ENCODE measurements at places on chromosomes 2 and 18. TPM values are rescaled to one million over a fixed set of nuclear protein-coding genes. Genes with fewer than 3 reads are reported as not detected.

DNA sequence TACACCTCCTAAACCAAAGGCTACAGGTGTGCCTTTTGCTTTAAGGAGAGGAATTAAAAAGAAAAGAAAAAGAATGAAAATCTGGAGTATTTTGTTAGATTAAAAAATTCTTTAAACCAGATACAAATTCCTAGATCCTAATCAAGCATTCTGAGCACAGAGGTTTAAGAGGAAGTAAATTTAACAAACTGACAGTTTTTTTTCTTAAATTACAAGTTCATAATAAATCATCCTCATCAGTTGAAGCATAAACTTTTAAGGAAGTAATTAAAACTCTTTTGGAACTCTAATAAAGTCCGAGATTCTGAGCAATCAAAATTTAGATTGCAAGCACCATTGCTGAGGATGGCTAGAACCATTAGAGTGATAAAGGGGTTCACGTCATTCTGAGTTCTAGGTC is 75.1 kb downstream of the POLE4 start:
- ATAC-seq = no peak

GRCh38 chr2:232147440-232148077 is 186.0 kb downstream of the DIS3L2 start:
- no peak for ATAC-seq

DNA sequence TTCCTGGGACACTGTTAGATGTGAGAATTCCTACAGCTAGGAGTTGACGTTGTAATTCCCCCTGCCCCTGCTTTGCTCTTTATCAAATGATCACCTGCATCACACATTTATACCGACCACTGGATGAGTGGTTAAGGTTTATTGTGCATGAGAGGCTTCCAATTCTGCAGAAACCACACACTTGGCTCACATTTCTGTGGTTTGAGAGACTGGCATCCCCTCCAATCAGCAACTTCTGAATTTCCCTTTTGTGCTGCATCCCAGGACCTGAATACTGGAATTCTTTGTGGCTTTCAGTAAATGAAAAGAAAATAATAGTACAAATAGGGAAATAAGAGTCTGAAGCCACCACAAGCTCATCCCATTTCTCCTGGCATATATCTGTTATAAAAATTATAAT is 628.7 kb upstream of the PIK3C3 start:
- no peak for ATAC-seq

DNA sequence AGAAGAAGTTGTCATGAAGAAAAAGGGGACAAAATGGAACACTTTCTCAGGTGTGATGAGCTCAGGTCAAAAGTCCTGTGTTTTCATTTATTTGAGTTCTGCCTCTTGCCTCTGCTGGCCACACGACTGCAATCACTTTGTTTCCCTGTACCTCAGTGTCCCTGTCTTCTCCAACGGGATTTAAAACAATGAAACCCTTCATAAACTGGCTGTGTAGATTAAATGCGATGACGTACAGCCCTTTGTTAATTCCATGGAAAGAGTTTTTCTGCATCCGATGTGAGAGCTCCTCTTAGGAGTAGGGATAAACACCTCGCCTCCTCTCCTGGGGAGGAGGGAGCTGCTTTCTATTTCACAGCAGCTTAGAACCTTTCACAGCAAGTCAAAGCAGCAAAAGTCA is 51.5 kb upstream of the CNGA3 start:
- ATAC-seq = no peak

- peak; percentile 52 for ATAC-seq
Observed at GRCh38 chr2:170409164-170409535, 231.2 kb downstream of the MYO3B start.

DNA sequence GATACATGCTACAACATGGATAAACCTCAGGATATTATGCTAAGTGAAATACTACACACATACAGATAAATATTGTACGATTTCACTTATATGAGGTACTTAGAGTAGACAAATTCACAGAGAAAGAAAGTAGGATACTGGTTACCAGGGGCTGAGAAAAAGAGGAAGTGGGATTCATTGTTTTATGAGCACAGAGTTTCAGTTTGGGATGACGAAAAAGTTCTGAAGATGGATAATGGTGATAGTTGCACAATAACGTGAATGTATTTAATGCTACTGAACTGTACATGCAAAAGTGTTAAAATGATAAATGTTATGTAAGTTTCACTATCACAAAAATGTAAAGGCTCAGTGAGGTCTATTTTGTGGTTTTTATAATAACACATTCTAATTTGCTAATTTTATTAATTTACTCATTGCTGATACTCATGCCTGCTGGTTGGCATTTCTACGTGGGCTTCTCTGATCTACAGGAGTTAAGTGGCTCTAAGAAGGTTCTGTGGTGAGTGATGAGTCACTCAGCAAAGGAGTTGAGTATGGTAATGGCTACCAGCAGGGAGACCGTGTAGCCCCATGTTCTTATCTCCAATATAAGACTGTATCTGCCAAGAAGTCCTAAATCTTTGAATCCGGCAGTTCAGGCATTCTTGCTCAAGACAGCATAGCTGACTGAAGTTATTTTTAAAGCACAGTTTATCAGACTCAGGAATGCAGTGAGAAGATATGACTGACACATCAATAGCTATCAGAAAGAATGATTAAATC is 41.1 kb downstream of the UPP2 start:
- no peak for ATAC-seq

DNA sequence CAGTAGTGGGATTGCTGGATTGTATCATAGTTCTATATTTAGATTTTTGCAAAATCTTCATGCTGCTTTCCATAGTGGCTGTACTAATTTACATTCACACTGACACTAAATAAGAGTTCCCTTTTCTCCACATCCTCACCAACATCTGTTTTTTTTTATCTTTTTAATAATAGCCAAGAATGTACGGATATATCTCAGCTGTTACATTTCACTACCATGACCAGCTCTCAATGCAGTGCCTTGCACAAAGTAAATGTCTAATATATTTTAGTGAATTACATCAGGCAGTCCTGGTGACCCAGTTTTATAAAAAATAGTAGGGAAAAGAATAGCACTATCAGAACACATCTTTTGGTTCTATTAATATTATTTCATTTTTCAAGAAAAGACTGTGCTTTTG is 161.8 kb downstream of the LNPK start:
- ATAC-seq = no peak

- ATAC-seq = no peak
Observed at GRCh38 chr2:100272841-100273329, 49.4 kb downstream of the LONRF2 start.

DNA sequence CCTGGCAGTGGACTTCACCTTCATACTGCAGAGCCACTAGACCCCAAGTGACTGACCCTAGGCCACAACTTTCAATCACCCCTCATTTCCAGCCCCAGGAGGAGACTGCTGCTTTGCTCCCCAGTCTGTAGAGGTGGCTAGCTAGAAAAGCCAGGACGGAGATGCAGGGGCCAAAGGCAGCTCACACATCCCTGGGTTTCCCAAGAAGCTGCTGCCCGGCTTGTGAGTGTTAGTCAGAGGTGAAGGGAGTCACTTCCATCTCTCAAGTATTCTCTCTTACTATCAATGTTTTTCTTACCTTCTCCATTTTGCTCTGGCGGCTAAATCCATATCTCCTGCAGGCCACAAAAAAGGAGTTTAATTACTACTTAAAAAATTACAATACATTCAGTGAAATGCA is 36.2 kb downstream of the CCDC93 start:
- ATAC-seq = no peak

- ATAC-seq = no peak
Observed at GRCh38 chr2:58709274-58709673, 468.1 kb upstream of the FANCL start.

DNA sequence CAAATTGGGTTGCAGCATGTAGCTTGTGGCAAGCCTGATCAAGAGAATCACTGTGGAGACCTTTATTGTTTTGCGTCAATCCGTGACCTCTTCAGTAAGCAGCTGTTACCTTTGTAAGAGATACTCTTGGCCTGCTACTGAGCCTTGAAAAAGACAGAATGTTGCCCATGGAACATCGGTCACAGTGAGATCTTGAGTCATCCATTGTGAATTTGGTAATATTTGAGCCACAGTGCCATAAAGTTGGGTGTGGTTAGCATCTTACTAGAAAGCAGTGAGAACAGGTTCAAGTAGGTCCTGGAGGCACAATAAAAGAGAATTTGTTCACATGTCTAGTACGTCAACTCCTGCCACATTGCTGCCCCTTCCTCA is 12.7 kb upstream of the EFR3B start:
- peak; percentile 70 for ATAC-seq

DNA sequence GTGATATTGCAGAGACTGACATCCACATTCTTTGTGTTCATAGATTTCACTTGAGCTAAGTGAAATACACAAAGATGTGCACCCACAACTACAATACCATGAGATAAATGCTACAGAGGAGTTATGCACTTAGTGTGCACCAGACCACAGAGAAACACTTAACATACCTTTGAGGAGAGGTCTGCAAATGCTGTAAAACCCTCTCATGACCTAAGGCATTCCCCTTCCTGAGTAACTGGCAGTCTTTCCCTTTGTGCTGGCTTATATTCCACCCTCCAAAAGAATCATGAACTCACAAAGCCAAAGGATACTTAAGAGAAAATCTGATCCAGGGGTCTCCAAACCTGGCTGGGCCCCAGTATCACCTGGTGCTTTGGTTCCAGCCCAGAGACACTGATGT is 16.2 kb downstream of the NXPH2 start:
- ATAC-seq = no peak

DNA sequence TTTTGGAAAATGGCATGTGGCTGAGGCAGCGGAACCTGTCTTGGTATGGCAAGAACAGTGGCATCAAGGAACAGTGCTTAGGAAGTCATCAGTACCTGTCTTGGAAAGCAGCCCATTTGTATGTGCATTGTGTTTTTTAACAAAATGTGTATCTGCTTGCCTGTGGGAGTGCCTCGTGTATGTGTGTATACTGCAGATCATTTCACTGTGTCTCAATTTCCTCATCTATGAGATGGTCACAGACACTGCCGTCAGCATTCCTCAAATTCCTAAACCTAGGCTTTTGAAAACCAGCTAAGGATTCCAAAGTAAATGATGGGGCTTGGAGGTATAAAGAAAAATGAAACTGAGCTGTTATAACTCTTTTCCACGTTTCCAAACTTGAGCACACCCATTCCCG is 441.3 kb downstream of the RND3 start:
- peak; percentile 43 for ATAC-seq

DNA sequence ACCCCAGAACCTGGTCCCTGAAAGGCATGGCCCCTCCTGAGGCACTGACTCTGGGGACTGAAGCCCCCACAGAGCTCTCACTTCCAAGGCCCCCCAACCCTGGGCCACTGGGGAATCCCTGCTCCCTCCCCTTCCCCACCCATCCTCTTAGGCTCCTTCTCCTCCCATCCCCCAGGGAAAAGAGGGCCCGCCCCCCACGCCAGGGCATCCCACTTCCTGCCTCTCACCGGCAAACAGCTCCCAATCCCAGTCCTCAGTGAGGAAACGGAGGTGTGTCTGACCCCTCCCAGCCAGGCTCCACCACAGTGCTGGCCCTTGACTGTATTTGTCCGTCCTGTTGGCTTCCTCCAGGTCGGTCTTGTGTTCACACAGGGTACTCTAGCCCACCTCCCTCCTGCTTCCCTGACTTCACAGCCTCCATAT is 35.0 kb upstream of the PTMA start:
- peak; percentile 4 for ATAC-seq

DNA sequence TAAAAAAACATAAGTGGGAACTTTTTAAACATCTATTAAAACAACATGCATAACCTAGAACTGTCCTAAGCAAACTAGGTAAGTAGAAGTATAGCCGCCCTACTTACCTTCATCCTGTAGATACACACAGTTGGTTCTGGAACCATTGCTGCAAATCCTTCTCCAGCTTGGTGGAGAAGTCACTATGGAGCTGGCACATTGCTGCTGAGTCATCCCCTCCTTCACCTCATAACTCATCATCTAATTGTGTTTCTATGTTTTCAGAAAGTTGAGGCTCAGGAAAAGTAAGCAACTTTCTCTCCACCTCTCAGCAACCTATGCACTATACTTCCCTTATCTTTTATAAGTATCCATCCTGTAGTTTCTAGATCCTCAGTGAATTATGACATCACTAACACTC is 269.8 kb upstream of the MMADHC start:
- ATAC-seq = no peak

GRCh38 chr18:57210107-57210715 is 63.3 kb downstream of the BOD1L2 start:
- ATAC-seq = peak; percentile 80

DNA sequence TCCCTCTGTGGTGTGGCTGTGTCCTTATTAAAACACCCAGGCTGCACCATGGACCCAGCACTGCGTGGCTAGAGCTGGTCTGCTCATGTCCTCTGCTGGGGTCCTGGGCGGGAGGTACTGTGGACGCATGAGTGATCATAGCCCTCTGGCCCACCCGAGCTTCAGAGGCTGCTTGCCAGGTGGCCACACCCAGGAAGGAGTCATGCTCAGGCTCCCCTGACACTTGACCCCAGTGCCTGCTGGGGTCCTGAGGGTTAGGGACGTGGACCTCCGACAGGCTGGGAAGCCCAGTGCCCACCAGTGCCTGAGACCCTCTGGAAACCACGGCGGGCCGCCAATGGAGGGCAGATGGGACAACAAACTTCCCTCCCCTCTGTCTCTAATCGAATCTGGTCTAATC is 66.3 kb upstream of the HS6ST1 start:
- ATAC-seq = no peak

- peak; percentile 44 for ATAC-seq
Observed at GRCh38 chr2:216535454-216535995, 36.9 kb downstream of the RPL37A start.

DNA sequence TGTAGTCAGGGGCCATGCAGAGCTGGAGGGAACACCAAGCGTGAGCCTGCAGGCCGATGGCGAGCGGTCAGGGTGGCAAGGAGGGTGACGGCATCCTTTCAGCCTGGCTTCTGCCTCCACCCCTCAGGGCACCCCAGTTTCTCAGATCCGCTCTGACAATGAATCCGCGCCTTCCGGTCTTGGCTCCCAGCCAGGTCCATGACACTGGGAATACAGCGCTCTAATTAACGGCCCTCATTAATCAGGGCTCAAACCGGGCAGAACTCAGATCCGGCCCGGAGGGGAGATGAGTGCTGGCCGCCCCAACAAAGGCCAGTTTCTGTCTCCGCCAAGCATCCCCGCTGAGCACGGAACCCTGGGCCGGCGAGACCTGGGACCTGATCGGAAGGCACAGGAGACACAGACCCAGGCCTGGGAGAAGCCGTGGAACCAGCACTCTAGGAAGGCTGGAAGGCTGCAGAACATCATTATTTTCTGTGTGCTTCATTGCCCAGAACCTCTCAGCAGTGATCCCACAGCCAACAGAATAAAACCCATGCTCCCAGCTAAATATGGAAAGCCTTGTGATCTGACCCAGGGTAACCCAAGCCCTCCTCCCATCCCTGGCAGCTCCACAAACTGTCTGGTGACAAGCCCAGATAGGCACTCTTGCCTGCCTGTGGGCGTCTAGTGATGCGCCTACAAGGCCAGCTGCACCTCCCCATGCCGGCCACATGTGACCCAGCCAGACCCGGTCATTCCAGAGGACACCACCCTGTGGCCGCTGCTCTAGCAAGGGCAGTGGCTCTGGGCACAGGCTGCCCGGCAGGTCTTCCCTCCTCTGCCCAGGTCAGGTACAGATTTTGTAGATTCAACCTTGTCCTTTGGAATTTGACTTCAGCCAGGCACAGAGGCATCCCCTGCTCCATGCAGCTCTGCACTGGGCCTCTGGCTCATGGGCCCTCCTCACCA is 438.7 kb upstream of the MYT1L start:
- no peak for ATAC-seq

MRO gene
- total RNA-seq = not detected

FOXD4L1 gene
- 0.16 TPM for total RNA-seq

DNER gene
- 0.60 TPM for total RNA-seq

SNTG2 gene
- 0.60 TPM for total RNA-seq

HRH4 gene
- 0.28 TPM for total RNA-seq

ANKRD62 gene
- total RNA-seq = 0.48 TPM

ST6GAL2 gene
- 2.5 TPM for total RNA-seq

CAVIN2 gene
- 8.7 TPM for total RNA-seq

PAX3 gene
- total RNA-seq = not detected

Measured in esophagus mucosa (tissue), 1 donor.